ENCODE measurements at places on chromosomes 11 and 22. TPM values are rescaled to one million over a fixed set of nuclear protein-coding genes. Genes with fewer than 3 reads are reported as not detected.

GRCh38 chr11:1047595-1048156 lies 11.2 kb upstream of the MUC6 start:
- DNase-seq: no peak

The LDHAL6A gene
- total RNA-seq: not detected

DNA sequence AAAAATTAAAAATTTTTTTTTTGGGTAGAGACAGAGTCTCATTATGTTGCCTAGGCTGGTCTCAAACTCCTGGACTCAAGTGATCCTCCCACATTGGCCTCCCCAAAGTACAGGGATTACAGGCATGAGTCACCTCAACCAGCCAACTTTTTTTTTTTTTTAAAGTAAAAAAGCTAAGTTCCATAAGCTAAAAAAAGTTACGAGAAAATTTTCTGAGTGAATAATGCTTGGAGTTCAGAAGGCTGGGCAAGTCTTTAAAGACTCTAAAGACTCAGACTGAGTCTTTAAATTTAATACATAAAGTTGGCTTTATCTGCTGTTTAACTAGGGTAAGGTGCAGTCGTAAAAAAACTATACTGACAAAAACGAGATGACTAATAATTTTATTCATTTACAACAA lies 5.6 kb downstream of the DDX6 start:
- DNase-seq: peak; percentile 57

- DNase-seq: peak; percentile 61
These were observed 37.7 kb downstream of the DDI1 start for GRCh38 chr11:104073950-104074705.

- peak; percentile 12 for DNase-seq
These were observed 60.5 kb downstream of the CYB5R2 start for GRCh38 chr11:7612661-7613393.
